ENCODE measurements at places on chromosomes 3 and 15.

- DNase-seq: no peak
Observed at GRCh38 chr3:61074783-61075182, 176.5 kb downstream of the FHIT start.

GRCh38 chr3:189685860-189686259 lies 54.7 kb downstream of the TP63 start:
- peak; percentile 76 for DNase-seq

DNA sequence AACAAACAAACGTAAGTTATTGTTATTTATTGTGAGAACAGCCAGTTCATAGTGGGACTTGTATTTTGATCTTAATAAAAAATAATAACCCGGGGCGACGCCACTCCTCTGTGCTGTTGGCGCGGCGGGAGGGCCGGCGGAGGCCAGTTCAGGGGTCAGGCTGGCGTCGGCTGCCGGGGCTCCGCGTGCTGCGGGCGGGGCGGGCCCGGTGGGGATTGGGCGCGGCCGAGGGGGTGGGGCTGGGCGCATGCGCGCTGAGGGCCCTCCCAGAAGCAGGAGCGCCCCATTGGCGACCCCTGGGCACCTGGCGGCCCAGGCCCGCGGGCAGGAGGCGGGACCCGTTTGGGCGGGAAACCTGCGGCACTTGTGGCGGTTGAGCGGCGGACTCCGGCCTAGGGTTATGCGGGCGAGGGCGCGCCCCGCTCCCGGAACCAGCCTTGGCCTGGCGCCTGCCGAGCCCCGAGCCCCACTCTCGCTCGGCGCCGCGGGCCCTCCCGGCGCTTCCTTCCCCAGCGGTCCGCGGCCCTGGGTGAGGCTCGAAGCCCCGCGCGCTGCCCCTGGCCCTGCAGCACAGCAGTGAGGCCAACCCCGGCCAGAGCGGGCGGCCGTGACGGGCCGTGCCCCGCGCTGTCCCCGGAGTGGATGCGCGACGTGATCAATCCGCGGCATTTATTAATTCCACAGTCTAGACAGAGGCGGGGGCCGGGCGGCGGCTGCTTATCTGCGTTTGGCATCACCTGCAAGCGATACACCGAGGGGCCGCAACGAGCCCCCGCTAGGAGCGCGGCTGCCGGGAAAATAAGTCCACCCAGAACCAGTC lies 6.0 kb downstream of the ISL2 start:
- no peak for DNase-seq

DNA sequence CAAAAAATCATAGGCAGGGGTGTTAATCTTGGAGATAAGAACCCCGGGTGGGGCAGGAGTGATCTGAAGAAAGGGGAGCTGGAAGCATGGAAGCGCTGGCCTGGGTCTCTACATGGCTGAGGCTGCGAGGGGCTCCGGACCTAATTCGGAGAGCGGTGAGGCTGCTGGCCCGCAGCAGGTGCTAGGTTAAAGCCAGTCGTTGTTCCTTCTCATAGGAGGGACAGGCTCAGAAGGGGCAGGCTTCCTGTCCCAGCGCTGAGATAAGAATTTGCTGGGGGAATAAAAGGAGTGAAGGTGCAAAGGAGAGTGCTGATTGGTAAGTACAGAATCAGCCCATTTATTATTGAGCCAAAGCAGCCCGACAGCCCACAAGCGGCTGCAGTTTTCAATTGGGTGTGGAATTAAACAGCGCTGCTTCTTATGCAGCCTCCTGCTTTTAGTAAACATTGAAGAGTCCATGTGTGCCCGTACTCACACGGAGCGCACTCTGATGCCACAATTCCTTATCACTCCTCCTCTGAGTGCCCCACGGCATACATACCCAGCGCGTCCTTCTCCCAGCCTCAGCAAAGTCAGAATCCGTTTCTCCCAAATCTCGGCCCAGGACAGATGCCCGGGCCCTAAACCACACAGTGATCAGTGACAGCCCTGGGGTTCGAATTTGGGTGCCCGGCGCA lies 17.1 kb downstream of the CHST13 start:
- no peak for DNase-seq

GRCh38 chr15:63234451-63234870 lies 42.9 kb upstream of the APH1B start:
- no peak for DNase-seq

DNA sequence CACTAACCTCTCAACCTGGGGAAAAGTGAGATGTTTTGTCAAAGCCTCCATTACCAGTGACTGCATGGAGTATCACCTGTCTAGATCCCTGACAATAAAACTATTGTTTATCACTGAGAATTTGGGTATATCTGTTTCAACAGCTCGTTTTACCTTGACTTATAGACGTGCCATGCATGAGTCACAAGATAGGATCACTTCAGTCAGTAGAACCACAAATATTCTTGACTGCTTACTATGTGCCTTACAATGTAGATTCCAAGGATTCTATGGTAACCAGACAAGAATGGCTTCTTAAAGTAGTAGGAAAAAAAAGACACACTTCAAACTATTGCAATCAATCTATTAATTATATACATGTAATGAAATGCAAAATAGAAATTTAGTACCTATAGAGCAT lies 55.7 kb upstream of the GRM7 start:
- peak; percentile 15 for DNase-seq

DNA sequence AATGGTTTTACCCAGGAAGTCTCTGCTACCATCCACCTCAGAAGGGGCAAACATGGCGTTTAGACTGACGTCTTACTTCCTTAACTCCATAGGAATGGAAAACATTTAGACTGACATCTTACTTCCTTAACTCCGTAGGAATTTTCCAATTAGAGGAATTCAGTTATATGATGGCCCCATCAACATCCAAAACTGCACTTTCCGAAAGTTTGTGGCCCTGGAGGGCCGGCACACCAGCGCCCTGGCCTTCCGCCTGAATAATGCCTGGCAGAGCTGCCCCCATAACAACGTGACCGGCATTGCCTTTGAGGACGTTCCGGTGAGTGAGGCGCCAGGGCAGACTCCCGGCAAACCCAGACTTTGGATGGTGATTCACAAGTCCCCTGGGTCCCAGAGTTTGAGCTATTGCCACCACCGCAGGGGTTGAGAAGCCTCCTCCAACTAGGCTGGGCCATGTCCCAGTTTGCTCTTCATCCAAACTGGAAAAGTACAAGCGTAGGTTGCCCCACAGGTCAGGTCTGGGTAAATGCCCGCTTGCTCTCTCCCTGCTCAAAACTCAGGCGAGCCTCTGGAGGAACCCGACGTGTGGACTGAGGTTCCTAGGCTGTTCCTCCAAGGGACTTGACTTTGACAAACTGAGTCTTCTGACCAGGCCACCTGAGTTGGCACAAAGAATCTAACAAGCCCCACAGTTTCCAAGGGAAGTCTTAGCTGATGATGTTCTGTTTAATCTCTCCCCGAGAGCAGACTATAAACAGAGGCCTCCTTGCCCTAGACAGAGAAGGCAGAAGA lies 57.7 kb downstream of the MESD start:
- DNase-seq: no peak

- DNase-seq: no peak
Observed at GRCh38 chr15:25171856-25172687, 217.3 kb downstream of the SNRPN start.

DNA sequence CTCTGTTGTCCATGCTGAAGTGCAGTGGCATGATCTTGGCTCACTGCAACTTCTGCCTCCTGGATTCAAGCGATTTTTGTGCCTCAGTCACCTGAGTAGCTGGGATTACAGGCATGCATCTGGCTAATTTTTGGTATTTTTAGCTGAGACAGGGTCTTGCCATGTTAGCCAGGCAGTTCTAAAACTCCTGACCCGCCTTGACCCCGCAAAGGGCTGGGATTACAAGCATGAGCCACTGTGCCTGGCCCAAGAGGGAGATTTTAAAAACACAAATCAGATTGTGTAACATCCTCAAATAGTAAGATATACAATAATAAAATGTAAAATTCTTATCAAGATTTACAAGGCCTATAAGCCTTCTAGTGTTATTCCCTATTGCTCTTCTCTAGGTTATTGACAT lies 62.5 kb upstream of the PHLDB2 start:
- no peak for DNase-seq

DNA sequence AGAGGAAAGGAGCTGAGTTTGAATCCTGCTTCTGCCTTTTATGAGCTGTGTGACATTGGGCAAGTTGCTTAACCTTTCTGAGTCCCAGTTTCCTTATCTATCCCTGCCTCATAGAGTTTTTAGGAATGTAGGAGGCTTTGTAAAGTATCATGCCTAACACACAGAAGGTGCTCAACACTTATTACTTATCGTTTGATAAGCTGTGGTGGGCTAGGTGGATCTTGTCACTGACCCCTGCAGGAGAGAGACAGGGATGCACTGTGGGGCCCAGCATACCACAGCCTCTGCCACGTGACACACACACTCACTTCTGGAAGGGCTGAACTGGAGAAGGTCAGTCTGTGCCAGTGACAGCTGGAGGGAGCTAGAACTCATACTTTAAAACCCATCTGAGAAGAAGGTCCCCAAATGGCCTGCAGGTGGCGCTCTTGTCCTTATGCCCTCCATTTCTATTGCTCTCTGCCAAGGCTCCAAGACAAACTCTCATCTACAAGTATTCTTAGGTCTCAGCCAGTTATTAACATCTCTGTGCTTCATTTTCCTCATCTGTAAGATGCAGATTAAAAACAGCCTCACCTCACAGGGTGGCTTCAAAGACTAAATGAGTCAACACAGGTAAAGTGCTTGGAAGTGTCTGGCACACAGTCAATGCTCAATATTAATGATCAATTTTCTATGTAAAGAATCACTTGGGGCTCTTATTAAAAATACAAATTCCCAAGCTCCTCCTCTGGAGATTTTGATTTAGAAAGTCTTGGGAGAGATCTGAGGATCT lies 57.5 kb upstream of the HACD2 start:
- peak; percentile 65 for DNase-seq

- DNase-seq: no peak
Observed at GRCh38 chr3:98657457-98657856, 64.0 kb upstream of the CPOX start.

DNA sequence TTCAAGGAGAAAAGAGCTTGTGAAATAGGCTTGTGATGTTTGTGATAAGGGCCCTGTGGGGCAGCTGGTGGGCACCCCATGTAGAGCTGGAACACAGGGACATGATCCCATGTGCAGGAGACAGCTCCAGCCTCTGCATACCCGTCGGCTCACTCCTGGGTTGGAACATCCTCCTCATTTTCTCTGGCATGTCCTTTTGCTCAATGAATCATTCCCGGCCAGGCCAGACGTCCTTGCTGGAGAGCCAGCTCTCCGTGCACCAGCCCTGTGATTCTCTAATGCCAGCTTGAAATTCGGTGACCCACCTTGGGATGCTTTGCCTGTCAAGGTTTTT lies 77.3 kb downstream of the SMAD3 start:
- no peak for DNase-seq

- no peak for DNase-seq
Observed at GRCh38 chr3:109336291-109336861, 970 bp downstream of the DPPA4 start.

DNA sequence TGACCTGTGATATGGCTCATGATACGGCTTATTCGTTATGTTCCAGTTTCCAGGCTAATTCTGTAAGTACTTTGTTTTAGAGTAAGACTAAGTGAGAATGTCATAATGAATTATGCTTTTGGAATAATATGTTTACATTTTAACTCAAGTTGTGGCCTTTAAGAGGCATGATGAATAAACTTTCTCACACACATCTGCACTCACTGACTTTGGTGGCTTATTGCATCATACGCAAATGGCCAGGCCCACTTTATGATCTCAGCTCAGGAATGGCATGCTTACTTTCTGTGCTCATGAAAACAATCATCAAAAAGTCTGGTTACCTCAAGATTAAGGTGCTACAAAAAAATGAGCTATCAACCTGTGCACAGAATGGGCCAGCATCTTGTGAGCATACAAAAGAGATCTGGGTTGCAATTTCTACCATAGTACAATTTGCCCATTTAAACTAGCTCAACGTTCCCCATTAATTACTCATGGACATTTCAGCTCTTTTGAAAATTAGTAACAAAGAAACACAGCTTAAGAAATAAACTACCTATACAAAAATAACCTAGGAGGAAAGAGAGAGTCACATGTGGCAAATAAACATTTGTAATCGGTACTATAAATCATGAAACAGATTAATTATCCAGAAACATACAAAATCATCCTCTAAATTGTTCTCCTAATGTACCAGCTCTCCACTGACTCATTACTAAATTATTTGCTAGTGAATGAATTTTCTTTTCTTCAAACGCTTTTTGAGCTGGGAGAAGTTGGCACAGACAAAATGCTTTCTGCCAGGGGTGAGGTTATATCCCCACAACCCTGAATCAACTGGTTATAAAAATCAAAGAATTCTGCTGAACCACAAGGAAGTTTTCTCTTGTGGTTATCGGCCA lies 439.0 kb upstream of the ADAMTS9 start:
- no peak for DNase-seq

GRCh38 chr3:72660270-72661114 lies 187.8 kb downstream of the SHQ1 start:
- no peak for DNase-seq

DNA sequence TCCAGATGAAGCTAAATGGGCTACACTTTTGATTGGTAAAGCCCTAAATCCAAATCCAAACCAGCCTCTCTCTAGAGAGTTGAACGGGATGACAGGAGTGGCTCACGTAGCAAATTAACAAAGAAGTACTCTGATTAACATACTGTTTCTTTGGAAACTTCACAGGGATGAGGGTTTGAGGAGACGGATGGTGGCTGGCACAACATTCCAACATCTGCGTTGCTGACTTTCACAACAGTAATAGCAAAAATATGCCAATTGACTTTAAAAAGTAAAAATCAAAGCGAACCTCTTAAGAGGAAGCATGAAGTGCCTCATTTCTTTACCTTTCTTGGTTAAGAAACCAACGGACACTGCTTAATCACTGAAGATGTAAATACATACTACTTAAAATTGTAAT lies 181.4 kb downstream of the TBL1XR1 start:
- no peak for DNase-seq

- no peak for DNase-seq
Observed at GRCh38 chr3:11543948-11544387, 99.7 kb downstream of the VGLL4 start.

DNA sequence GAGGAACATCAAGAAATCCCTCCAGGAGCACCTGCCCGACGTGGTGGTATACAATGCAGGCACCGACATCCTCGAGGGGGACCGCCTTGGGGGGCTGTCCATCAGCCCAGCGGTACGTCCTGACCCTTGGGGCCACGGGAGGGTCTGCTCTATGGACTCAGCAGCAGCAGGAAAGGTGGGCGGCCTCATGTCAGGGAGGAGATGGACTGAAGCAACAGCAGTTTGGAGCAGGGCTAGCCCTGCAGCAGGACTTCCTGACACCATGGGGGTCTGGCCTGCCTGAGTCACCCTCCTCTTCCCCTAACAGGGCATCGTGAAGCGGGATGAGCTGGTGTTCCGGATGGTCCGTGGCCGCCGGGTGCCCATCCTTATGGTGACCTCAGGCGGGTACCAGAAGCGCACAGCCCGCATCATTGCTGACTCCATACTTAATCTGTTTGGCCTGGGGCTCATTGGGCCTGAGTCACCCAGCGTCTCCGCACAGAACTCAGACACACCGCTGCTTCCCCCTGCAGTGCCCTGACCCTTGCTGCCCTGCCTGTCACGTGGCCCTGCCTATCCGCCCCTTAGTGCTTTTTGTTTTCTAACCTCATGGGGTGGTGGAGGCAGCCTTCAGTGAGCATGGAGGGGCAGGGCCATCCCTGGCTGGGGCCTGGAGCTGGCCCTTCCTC lies 24.2 kb downstream of the HDAC11 start:
- DNase-seq: no peak
